SIG-M5 (cell line): ENCODE measurements at places on chromosomes 2 and 18.

DNA sequence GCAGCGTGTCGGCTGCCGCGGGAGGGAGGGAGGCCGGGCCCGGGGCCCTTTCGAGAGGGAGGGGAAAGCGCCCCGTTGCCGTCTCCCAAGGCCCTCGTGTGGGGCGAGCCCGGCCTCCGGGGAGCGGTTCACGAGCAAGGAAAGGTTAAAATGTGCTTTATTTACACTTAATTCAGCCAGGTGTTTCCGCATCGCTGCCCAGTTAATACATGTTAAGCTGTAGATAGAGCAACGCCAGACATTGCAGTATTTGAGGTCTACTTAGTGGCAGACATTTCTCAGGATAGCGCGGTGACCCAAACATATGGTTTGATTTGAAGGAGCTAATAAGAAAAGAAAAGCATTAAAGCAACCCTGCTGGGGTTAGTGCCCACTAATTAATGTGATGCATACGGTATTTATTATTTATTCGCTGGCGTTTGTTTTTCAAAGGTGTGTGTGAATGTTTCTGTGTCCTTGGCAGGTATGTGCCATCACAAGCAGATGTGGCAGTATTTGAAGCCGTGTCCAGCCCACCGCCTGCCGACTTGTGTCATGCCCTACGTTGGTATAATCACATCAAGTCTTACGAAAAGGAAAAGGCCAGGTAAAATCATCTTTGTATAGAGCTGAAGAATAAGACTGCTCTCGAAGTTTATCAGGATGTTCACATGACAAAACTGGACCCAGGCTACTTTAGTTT lies 571 bp downstream of the EEF1B2 start:
- no peak for DNase-seq

GRCh38 chr18:8348051-8348720 lies 261.1 kb upstream of the RAB12 start:
- DNase-seq, result no peak

DNA sequence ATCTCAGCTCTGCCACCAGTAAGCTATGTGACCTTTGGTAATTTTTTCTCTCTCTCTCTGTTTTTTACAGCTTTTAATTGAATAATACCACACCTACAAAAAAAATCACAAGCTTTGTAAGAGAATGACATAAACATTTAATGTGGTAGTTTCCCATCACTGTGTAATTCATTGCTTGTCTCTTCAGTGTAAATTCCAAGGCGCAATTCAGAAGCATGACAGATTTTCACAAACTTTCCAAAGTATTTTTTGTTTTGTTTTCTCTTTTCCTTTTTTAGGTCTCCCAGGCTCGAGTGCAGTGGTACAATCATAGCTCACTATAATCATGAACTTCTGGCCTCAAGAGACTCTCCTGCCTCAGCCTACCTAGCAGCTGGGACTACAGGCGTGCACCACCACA lies 25.0 kb upstream of the PPM1B start:
- no peak for DNase-seq

DNA sequence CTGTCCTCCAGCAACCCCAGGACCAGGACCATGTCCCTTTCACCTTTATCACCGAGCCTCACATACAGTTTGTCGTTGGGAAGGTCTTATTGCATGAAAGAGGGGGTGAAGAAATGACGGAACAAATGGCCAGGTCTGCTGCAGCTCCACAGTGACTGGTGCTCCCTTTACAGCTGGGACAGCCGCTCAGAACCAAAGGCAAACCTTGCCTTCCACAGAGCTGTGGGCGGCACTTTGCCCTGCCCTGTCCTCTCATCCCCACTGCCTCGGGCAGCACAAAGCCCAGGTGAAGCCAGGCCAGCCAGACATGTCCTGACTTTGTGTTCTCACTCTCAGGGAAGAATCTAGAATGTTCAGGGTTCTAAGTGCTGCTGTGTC lies 961 bp downstream of the GPR55 start:
- DNase-seq, result no peak

- DNase-seq, result peak; percentile 23
These were observed 18.7 kb upstream of the LYPD6B start for GRCh38 chr2:149019768-149020167.

GRCh38 chr2:239167011-239167673 lies 233.7 kb downstream of the HDAC4 start:
- no peak for DNase-seq

GRCh38 chr2:134463699-134464022 lies 209.8 kb downstream of the MGAT5 start:
- no peak for DNase-seq

DNA sequence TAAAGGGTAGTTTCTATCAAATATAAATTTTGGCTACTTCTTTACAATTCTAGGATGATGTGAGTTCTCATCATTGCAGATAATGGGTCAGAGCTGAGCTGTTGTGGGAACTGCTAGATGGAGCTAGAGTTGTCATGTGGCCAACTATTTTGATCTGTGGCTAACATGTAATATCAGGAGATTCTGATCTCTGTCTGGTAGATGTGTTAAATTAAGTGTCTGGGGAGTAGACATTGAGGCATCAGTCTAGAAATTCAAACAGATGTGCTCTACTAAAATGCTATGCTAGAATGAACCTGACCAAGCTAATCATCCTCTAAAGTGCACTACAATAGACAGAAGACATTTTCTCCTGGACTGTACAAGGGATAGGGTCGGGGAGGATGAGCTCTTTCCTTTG lies 30.3 kb upstream of the DARS1 start:
- DNase-seq, result no peak

GRCh38 chr2:50783111-50783510 lies 248.8 kb downstream of the NRXN1 start:
- no peak for DNase-seq

GRCh38 chr18:36176711-36177110 lies 10.6 kb upstream of the MOCOS start:
- DNase-seq, result no peak

- DNase-seq, result no peak
These were observed 10.6 kb upstream of the NUP35 start for GRCh38 chr2:183113630-183114029.

DNA sequence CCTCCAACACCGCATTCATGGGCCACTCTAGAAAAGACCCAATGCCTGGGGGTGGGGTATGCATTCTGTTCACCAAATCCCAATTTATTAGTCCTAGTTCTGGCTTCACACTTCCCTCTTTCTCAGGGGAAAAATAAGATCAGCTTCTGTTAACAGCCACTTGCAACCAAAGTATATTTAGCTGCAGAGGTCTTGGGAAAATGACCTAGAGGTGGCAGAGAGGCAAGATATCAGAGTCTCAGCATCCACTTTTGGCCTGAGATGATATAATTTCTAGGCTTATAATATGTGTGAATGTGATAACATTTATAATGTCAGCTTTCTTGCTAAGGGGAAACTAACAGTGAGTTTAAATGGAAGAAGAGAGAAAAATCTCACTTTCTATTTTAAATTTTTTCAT lies 89.1 kb downstream of the ZNF385B start:
- DNase-seq, result no peak

DNA sequence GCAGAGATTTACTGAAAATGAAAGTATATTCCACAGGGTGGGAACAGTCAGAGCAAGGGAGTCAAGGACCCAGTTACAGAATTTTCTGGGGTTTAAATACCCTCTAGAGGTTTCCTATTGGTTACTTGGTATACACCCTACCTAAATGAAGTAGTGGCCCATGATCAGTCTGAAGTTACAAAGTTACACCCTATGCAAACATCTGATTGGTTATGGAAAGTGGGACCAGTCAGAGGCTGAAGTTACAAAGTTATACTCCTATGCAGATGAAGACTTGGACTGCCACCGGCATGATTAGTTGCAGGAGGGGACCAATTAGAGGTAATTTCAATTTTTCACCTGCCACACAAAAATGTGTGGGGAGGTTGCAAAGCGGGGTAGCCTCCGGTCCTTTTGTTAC lies 56.2 kb downstream of the USP34 start:
- DNase-seq, result no peak

DNA sequence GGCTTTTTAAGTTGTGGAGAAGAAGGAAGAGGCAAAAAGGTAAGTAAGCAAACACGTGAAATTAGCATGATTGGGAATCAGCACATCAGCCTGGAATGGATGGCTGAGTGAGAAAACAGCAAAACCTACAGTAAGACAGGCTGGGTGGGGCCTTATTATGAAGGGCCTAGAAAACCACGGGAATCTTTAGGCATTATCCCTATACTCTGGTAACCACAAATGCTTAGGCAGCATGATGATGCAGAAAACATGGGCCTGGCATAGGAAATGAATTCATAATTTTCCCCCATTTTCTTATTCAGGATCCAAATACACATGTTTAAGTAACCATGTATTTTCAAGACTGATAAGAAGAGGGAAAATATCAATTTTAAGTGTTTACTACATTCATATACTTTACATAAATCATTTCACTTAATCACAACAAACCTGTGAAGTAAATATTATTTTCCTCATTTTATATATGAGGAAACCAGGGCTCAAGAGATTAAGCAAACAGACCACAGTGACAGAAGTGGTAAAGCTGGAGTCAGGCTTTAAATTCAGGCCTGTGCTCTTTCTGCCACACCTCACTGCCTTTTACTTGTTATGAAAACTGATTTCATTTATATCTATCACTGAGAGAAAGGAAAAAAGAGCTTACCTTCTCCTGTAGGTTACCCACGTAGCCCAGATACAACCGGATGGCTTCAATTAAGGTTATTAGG lies 4.0 kb downstream of the TMEM17 start:
- DNase-seq, result no peak

DNA sequence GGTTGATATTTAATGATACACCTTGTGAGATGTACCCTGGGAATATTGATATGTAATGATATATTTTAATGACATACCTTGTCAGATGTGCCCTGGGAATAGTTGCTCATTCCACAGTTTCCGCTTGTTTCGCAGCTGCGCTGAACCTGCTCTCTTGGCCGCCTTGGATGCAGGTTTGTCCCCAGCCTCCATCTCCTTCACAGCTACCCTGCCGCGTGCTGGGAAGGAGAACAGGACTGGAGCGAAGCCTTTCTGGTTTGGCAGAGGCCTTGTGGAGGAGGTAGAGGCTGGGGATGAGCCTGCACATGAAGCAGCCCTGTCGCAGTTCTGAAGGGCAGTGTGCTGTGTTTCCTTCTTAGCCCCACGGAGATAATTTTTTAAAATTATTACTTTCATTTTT lies 14.6 kb downstream of the ATG4B start:
- DNase-seq, result no peak

DNA sequence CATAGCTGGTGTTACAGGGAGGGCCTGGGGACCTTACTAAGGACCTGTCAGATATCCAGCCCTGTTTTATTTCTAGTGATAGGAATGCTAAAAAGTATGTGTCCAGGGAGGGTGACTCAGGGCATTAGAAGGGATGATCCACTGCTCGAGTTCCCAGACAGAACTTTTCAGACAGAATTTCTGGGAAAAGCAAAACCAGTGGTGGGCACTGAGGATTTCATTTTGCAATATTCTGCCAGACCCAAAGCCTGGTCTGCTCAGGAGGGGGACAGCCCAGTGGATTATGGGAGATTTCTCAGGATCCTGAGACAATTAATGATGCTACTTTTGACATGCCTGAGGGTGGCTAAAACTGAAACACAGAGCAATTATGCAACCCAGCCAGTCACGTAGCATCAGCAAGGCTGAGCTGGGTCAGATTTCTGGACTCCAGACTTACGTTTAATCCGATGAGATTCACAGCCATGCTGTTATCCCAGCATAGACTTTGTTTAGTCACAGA lies 4.7 kb upstream of the KCNE4 start:
- DNase-seq, result no peak

- DNase-seq, result no peak
These were observed 30.0 kb downstream of the GALNT1 start for GRCh38 chr18:35611518-35611917.

DNA sequence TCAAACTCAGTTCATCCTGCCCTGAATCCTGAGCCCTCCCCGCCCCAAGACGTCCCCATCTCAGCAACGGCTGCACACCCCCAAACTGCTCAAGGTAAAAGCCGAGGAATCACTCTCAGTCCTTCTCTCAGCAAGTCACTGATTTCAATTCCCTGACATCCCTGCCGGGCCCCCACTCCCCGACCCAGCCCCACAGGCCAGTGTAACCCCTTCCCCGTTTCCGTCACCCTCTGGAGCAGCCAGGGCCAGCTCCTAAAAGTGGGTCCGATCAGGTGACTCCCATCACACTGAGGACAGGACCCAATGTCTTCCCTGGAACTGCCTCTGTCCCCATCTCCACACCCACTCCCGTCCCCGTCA lies 20.5 kb downstream of the SNORC start:
- no peak for DNase-seq

DNA sequence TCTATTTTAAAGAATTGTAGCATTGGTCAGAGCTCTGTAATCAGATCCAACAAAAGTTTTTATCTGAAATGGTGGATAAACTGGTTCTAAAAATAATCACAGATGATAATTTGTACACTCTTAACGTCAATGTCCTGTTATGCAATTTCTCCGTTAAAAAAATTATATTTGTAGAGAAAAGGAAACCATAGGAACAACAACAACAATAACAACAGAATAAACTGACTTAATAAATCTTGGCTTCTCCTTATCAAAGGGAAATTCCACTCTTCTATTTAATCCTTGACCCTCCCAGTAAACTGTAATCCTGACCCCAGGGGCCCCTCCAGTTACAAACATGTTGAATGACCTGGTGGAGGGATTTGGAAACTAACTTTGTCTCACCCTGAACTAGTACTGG lies 78.6 kb upstream of the ZFP36L2 start:
- DNase-seq, result no peak

DNA sequence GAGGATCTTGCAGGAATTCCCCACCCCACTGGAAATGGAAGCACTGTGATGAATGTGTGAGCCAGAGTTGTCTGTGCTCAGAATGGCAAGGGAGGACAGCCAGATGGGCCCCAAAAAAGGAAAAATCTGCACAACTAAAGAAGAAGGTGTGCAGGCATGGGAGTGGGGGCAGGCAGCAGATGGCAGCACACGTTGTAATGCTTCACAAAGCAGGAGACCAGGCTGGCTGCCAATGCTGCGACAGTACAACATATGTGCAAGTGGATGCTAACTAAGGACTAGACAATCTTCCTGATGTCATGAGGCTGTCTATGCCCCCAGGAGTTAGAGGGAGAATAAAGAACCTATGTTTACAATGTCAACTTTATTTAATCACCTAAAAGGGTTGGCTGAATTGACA lies 27.2 kb downstream of the ST6GAL2 start:
- no peak for DNase-seq

DNA sequence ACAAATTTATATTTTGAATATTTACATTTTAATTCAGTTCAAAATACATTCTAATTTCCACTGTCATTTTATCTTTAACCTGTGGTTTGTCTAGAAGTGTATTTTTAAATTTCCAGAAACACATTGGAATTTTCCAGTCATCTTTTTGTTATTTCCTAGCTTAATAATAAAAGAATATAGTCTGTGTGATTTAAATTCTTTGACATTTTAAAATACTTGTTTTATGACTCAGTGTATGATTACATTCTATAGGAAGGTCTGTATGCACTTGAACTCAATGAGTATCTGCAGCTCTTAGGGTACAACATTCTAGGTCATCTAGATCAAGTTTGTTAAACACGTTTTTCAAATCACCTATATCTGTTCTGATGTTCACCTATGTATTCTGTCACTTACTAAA lies 88.3 kb upstream of the MBOAT2 start:
- DNase-seq, result no peak
